ENCODE measurements at places on chromosomes 7 and 10.

DNA sequence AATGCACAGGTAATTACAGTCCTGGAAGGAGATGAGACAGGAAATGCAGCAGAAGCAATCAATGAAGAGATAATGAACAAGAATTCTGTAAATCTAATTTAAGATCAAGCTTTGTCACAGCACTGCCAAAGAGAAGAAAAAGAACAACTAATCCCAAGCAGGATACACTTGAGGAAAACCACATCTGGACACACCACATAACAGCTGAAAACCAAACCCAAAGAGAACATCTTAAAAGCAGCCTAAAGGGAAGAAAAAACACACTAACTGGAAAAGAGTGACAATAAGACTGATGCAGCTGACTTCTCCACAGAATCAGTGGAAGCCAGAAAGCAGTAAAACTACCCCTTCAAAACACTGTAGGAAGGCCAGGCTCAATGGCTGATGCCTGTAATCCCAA, 10.2 kb downstream of the CYTH3 start:
- no peak for DNase-seq

GRCh38 chr10:61763778-61764177, 101.0 kb downstream of the CABCOCO1 start:
- no peak for DNase-seq

DNA sequence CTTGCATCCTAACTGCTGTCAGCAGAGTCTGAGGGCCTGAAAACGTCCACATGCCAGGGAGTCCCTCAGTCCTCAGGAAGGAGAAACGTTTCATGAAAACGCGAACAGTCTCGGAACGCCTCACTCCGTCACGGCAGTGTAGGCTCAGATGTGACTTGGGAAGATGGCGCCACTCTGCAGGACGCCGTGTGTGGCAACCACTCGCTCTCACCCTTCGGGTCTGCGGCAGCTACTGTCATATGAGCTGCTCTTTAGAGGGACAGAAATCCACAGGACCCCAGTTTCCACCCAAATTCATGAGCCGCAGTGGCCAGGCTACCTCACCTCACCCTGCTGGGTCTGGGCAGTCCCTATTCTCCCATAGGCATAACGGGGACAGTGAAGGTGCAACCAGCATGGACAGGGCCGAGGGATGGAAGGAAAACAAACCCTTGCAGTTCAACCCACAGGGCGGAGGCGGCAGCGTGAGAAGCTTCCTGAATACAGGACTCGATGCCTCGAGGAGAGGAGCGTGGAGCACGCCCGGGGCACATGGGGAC, 438.3 kb downstream of the DNAJB6 start:
- DNase-seq: no peak

DNA sequence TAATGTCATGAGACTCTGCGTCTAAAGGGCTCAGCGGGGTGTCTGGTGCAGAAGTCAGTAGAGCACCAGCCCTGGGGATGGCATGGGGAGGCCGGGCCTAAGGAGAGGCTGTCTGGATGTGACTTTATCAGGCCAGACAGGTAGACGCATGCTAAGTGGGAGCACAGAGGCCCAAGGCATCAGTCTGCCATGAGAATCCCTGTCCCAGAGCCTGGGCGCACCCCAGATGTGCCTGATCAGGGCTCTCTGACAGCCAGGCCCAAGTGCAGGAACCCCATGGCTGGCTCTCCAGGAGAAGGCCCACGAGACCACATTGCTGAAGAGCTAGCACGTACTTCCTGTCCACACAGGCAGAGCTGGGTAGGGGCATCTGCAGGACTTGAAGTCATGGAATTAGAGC, 48.0 kb upstream of the CPXM2 start:
- DNase-seq: no peak

DNA sequence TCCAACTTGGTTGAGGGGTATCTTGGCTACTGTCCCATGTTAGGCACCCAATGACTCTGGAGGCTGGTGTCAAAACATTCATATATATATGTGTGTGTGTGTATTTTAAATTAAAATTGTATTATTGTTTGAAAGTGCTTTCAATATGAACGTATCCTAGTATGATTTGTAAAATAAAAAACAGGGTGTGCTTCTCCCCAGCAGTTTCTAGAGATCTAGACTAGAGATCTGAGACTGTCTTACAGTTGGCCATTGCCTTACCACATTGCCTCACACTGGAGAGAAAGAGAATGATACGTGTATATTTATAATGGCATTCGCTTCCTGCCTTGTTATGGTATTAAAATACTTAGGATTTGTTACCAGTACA, 1.2 kb downstream of the BAG3 start:
- DNase-seq: peak; percentile 39

GRCh38 chr10:103463499-103463898, 4.8 kb upstream of the CALHM1 start:
- no peak for DNase-seq

All from right lung (tissue), 10 donors.